Left cardiac atrium (tissue), 4 donors: ENCODE measurements at places on chromosomes 6 and 20. TPM values are rescaled to one million over a fixed set of nuclear protein-coding genes. Genes with fewer than 3 reads are reported as not detected.

The MPIG6B gene
- total RNA-seq, result 0.39 TPM

The RAB32 gene
- total RNA-seq, result 12.5 TPM

The TBC1D7 gene
- 36.3 TPM for total RNA-seq

The HSPA12B gene
- 19.3 TPM for total RNA-seq

The GPRC6A gene
- total RNA-seq, result not detected

The UBE2J1 gene
- total RNA-seq, result 26.1 TPM

The LTB gene
- 0.84 TPM for total RNA-seq

- DNase-seq, result peak; percentile 64
These were observed 14.0 kb downstream of the UST start for GRCh38 chr6:148760568-148761526.

DNA sequence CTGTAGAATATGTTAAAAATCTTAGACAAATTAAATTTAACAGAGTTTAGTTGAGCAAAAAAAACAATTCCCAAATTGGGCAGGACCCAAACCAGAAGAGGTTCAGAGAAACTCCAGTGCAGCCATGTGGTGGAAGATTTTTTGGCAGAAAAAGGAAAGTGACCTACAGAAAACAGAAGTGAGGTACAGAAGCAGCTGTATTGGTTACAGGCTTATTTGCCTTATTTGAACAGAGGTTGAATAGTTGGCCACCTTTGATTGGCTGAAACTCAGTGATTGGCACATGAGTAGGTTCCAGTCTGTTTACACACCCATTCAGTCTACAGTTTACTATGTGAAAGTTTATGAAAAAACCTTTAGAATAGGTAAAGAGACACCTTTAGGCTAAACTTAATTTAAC, 110.9 kb upstream of the LAMP5 start:
- DNase-seq, result no peak

DNA sequence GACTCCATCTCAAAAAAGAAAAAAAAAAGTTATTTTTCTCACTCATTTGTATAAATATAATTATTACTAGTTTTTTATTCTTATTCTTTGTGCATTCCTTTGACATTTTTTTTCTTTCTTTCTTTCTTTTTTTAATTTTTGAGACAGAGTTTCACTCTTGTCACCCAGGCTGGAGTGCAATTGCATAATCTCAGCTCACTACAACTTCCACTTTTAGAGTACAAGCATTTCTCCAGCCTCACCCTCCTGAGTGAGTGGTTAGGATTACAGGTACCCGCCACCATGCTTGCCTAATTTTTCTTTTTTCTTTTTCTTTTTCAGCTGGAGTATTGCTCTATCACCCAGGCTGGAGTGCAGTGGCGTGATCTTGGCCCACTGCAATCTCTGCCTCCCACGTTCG, 51.4 kb upstream of the JARID2 start:
- no peak for DNase-seq

- peak; percentile 68 for DNase-seq
These were observed 2.3 kb downstream of the CCND3 start for GRCh38 chr6:41939176-41939847.

GRCh38 chr6:18506382-18507017, 119.3 kb downstream of the RNF144B start:
- DNase-seq, result no peak

DNA sequence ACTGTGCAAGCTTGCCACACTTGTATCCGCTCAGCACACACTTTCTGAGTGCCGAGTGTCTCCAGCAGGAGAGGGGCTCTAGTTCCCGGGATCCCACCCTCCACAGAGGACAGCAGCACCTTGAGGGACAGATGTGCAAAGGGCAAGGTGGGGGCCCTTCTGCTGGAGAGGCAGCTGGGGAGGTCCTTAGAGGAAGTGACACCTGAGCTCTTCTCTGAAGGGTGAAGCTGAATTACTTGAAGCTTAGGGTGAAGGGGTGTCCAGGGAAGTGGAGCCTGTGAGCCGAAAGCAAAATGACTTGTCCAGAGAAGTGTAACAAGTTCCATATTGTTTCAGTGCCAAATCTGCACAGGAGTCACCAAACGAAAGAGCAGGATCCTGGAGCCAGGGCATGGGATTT, 136.3 kb upstream of the DUSP22 start:
- no peak for DNase-seq

- DNase-seq, result no peak
These were observed 29.8 kb upstream of the TCP11 start for GRCh38 chr6:35170891-35171290.

DNA sequence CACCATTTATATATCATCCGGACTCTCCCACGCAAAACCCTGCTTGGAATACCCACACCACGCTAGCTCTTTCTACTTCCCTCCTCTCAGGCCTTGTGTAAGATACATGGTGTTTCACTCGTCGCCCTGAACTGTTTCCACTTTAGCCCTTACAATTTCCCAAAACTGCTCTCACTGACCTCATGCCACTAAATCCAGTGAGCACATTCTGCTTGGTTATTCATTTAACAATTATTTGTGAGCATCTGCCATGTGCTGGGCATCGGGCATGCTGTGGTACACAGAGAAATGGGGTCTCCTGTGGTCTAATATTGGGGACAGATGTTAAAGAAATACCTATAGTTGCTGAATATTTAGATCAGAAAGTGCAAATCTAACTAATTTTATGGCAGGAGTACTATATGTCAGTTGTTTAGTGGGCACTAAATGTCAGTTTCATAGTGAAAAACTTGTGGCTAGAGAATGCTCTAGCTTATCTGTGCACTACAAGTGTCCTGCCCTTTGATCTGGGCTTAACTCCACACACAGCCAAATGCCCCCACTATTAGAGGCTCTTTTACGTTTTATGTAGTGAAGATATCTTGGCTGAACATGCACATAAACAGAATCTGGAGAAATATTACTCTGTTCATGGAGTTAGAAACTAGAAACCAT, 41.0 kb downstream of the PLEKHG1 start:
- no peak for DNase-seq

DNA sequence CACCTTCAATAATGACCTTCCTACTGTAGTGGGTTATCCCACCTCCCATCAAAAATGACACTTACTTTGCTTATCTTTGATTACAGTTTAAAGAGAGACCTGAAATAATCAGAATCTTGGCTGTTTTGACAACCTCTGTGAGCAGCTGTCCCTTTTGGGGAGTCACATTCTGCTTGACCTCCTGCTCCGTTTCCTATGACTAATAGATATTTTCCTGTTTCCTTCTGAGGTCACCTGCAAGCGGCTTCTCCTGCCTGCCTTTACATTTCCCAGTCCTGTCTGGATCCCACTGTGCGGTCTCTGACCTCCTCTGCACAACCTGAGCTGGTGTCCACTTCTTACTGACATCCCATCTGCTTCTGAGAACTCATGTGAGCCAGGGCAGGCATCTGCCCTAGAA, 54.2 kb downstream of the TRAM2 start:
- no peak for DNase-seq

GRCh38 chr20:9262653-9263194, 193.8 kb downstream of the PLCB4 start:
- DNase-seq, result no peak
